Stimulated activated CD4-positive, alpha-beta T cell treated with anti-CD3 and anti-CD28 coated beads, Interleukin-12 subunit alpha, Interleukin-12 subunit beta, amount 100 ng/mL, for 4 hours (primary cell): ENCODE measurements at places on chromosomes 12 and 14.
A peak's percentile ranks its signal among the peaks of the same experiment; 100 is the strongest.

- DNase-seq: no peak
Observed at GRCh38 chr14:100400115-100400514, 77.0 kb downstream of the SLC25A47 start.

- DNase-seq: no peak
Observed at GRCh38 chr12:12976366-12976765, 23.7 kb downstream of the HEBP1 start.

- no peak for DNase-seq
Observed at GRCh38 chr12:50985322-50985721, 33.0 kb downstream of the HIGD1C start.

GRCh38 chr12:32357601-32358249 is 41.6 kb upstream of the FGD4 start:
- DNase-seq: no peak

GRCh38 chr12:3045989-3046388 is 31.2 kb upstream of the TSPAN9 start:
- no peak for DNase-seq

DNA sequence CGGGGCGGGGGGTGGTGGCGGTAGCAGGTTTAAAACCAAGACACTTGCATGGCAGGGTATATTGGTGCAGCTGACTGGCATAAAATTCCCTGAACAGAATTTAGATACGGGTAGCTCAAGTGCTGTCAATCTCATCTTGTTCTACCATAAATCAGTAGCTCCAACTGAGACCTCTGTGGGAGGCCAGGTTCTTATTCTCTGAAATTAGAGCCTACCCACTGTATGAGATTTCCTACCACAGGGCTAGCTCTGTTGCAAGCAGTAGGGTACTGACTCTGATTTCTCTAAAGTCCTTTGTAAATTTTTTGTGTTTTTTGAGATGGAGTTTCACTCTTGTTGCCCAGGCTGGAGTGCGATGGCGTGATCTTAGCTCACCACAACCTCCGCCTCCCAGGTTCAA is 3.3 kb upstream of the RPLP0 start:
- no peak for DNase-seq

GRCh38 chr14:29016050-29016900 is 249.7 kb downstream of the FOXG1 start:
- no peak for DNase-seq

- no peak for DNase-seq
Observed at GRCh38 chr14:66403183-66403582, 83.0 kb upstream of the CCDC196 start.

DNA sequence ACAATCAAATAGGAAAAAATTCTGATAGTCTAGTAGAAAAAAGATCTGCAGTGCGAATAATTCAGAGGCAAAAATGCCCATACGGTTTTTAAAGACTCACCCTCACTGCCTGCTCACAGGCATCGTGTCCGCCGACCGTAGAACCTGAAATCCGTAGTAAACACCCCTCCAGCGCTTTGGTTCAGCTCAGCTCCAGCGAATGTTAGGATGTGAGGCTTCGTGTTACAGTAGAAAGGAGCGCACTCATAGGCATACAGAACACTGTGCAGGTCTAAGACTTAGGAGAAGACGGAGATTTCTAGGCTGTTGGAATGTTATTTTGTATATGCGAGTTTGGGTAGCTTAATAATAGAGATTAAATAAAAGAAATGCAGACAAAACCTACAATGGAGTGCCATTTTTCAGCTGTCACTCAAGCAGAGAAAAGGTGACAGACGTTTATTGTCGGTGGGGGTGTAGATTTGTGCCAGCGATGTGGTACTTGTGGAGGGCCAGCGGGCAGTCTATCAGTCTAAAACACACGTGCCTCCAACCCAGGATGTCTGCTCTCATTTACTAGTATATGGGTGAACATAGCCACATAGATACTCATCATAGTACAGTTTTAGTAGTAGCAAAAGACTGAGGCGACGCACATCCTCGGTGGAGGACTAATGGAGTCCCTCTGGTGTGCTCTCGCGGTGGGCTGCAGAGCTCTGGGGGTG is 25.7 kb downstream of the SFSWAP start:
- no peak for DNase-seq

GRCh38 chr12:106711316-106711715 is 63.2 kb upstream of the RIC8B start:
- DNase-seq: no peak

- DNase-seq: no peak
Observed at GRCh38 chr12:119005913-119006312, 24.6 kb downstream of the SRRM4 start.

DNA sequence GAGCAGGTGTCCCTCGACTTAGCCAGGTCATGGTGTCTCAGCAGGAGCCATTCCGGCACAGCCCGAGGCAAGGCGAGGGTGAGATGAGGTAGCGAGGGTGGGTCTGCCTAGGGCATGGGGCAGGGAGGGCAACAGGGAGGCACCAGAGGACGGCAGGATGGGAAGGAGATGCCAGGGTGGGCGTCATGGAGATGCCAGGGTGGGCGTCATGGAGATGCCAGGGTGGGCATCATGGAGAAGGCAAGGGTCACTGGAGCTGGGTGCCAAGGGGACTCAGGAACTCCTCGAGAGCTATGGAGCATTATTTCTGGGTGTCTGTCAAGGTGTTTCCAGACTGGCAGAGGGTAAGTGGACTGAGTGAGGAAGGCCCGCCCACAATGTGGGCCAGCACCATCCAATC is 7.4 kb downstream of the DEGS2 start:
- DNase-seq: no peak

- DNase-seq: no peak
Observed at GRCh38 chr12:93347054-93347785, 30.5 kb upstream of the NUDT4 start.

- DNase-seq: no peak
Observed at GRCh38 chr12:56321027-56321426, 5.2 kb upstream of the CNPY2 start.

GRCh38 chr12:3299929-3300832 is 190.8 kb upstream of the PRMT8 start:
- DNase-seq: peak; percentile 75

- no peak for DNase-seq
Observed at GRCh38 chr14:89912667-89913211, 41.8 kb downstream of the EFCAB11 start.

- DNase-seq: no peak
Observed at GRCh38 chr14:95662376-95663186, 23.6 kb upstream of the TCL1B start.

DNA sequence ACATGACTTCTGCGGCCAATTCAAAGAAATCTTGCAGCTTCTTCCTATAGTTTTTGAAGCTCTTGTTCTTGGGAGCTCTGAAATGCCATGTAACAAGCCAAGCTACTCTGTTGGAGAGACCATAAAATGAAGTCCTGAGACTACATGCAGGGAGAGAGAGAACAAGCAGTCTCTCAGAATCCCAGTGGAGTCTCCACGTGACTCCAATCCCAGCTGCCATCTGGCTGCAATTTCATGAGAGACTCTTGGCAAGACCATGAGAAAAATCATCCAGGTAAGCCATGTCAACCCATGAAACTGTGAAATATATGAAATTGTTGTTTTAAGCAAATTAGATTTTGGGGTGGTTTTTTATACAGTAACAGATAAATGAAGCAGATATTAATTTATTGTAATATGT is 54.4 kb downstream of the KLRG1 start:
- DNase-seq: no peak

- no peak for DNase-seq
Observed at GRCh38 chr14:51041108-51041531, 53.8 kb downstream of the TRIM9 start.

DNA sequence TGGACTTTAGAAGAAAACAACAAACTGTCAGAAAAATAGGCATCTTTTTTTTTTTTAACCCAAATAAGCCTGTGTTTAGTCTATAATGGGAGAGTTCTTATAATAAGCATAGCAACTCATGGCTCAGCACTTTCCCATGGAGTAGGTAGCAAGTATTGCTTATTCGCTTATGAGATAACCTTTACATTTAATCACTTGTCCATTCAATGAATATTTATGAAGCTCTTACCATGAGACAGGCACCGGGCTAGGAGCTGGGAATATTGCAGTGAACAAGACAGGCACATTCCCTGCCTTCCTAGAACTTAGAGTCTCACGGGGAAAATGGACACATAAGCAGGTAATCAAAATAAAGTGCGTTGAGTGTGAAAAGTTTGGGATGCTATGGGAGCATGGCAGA is 10.0 kb upstream of the DCP1B start:
- no peak for DNase-seq

DNA sequence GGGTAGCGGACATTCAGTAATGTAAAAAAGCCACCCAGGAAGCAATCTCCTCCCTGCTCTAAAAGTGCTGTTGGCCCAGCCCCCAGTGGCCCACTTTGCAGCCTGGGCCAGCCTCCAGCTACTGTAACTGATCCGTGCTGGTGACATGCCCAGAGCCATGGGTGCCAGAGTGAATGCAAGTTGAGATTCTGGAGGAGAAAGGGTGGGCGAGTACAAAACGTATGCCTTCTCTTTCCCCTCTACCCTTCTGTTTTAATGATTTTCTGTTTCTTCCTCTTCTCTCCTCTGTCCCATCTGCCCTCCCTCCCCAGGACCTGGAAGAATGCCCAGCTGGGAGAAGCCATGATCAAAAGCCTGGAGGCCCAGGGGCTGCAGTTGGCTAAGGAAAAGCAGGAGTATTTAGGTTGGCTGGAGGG is 16.9 kb downstream of the PLEKHD1 start:
- DNase-seq: no peak

DNA sequence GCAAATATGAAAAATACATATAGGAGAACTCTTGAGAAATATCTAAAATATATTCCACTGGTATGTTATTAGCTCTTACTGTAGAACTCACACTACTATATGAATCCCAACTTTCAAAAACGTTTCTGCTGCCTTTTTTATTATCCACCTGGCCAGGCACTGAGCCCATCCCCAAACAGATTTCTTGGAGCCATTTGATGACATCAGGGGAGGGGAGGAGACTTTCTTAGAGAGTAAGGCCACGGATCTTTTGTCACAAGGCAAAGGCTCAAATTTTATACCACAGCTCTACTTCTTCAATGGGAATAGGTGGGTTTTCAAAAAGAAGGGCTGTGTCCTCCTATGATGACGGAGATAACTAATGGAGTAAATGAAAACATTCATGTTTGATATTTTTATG is 83.0 kb downstream of the SLC25A21 start:
- no peak for DNase-seq

- DNase-seq: no peak
Observed at GRCh38 chr14:74910556-74910955, 12.5 kb downstream of the RPS6KL1 start.

DNA sequence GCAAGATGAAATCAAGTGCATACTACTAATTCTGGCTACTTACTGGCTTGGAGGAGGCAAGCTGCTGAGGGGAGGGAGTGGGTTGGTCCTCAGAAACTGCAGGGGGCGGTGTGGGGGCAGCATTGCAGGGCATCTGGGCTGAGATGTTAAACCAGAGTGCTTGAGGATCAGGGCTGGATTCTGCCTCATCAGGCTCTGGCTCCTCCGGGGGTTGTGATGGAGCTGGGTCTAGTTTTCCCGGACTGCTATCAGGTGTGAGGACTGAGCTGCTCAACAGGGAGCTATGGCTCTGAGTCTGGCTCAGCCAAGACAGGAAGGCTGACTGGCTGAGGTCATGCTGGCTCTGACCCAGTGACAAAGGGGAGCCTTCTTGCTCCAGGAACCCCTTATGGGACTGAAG is 28.6 kb downstream of the BAZ2A start:
- peak; percentile 16 for DNase-seq

GRCh38 chr14:66603945-66604344 is 96.0 kb downstream of the GPHN start:
- no peak for DNase-seq

- no peak for DNase-seq
Observed at GRCh38 chr14:61256826-61257468, 24.2 kb downstream of the TMEM30B start.

- DNase-seq: no peak
Observed at GRCh38 chr12:111339321-111339938, 29.5 kb downstream of the PHETA1 start.

- DNase-seq: no peak
Observed at GRCh38 chr14:93269341-93270068, 62.4 kb downstream of the UBR7 start.

- DNase-seq: no peak
Observed at GRCh38 chr14:89669193-89669592, 252.2 kb upstream of the FOXN3 start.

DNA sequence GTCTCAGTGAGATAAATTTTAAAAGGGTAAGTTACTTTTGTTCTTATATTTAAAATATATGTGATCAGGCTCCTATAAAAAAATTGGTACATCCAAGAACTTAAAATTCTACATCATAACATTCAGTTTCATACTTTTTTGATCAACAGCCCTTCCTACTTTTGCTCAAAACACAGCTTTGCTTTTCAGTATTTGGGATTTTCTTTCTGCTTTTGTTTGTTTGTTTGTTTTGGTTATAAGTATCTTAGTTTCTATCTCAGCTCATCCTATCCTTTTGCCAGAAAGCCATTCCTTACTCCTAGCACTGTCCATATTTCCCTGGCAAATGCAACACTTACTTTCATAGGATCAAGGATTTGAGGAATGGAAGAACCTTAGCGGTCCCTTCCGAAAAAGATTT is 4.7 kb upstream of the PCED1B start:
- DNase-seq: no peak

- no peak for DNase-seq
Observed at GRCh38 chr12:19404242-19404880, 34.9 kb upstream of the AEBP2 start.

- DNase-seq: no peak
Observed at GRCh38 chr12:1391722-1392121, 202.7 kb downstream of the FBXL14 start.

DNA sequence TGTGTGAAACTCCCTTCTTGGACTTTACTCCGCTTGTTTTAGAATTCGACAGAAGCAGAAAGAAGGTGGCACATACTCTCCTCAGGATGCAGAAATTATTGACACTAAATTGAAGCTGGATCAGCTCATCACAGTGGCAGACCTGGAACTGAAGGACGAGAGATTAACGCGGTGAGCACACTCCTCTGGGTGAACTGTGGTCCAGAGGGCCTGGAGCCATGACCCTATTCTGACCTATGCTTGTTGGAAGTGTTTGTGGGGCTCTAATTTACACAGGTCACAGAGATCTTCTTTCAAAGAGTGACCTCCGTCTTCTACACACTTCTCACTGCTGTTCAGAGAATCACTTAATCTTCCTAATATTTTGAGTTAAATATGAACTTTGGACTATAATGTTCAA is 72.5 kb upstream of the MYF6 start:
- no peak for DNase-seq

DNA sequence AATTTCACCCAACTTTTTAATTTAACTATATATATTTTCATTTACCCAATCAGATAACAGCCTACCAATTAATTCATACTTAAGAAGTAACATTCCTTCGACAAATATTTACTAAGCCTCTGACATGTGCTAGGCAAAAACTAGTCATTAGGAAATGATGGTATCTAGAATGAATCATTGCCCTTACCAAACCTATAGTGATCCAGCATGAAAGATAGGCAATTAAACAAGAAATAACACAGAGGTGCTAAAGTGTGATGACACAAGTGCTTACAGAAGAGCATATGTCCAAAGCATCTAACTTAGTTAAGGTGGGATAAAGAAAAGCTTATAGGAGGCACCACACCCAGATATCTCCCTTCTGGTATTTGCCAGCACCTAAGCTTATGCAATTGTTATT is 166.5 kb upstream of the RASSF8 start:
- DNase-seq: no peak
